NCI-H1930 (cell line): ENCODE measurements at places on chromosomes 6 and 20.

DNA sequence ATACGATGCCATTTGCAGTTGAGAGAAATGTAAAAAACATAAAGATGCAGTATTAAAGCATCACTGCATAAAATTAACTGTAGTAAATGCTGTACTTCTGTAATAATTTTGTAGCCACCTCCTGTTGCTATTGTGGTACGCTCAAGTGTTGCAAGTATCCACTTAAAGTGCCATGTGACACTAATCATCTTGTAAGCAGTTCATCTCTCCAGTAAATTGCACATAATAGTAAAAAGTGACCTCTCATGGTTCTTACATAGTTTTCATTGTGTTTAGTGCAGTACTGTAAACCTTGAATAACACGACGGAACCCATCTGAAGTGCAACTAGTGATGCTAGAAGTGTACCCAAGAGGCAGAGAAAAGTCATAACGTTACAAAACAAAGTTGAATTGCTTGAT is 190.1 kb upstream of the VGLL2 start:
- no peak for DNase-seq

DNA sequence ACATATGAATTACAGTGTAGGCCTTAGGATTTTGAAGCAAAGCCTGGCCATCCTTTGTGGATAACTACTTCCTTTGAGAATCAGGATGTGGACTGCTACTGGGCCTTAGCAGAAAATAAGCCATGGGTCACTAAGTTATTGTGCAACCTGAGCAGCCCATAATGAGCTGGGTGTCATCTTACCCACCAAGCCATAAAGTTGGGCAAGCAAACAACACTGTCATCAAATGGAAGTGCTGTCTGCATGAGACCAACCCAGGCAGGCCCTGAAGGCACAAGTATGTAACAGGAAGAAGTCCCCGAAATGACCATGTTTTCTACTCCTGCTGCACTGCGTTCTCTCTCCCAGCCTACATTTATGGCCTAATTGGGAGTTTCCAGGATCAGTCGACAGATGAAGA is 205.6 kb upstream of the GGTLC1 start:
- DNase-seq, result no peak

GRCh38 chr6:166907373-166907841 is 48.9 kb downstream of the RNASET2 start:
- DNase-seq, result no peak

- DNase-seq, result no peak
Observed at GRCh38 chr6:31610968-31611367, 4.1 kb upstream of the AIF1 start.

DNA sequence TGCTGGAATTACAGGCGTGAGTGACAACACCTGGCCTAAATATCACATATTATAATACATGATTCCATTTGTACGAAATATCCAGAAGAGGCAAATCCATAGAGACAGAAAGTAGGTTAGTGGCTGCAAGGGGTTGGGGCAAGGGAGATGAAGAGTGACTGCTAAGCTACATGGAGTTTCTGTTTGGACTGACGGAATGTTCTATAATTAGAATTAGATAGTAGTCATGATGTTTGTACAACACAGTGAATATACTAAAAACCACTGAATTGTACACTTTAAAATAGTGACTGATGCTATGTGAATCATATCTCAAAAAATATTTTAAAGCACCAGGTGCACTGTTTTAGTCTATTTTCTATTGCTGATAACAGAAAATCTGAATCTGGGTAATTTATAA is 3.7 kb upstream of the HEBP2 start:
- no peak for DNase-seq

- no peak for DNase-seq
Observed at GRCh38 chr20:9507544-9508239, 6.7 kb upstream of the LAMP5 start.
